ENCODE measurements at places on chromosomes 11 and 22.

- no peak for DNase-seq
Measured at GRCh38 chr11:45022294-45023064, 71.8 kb upstream of the TP53I11 start.

GRCh38 chr22:39703928-39704639, 133.5 kb downstream of the CACNA1I start:
- DNase-seq = no peak

DNA sequence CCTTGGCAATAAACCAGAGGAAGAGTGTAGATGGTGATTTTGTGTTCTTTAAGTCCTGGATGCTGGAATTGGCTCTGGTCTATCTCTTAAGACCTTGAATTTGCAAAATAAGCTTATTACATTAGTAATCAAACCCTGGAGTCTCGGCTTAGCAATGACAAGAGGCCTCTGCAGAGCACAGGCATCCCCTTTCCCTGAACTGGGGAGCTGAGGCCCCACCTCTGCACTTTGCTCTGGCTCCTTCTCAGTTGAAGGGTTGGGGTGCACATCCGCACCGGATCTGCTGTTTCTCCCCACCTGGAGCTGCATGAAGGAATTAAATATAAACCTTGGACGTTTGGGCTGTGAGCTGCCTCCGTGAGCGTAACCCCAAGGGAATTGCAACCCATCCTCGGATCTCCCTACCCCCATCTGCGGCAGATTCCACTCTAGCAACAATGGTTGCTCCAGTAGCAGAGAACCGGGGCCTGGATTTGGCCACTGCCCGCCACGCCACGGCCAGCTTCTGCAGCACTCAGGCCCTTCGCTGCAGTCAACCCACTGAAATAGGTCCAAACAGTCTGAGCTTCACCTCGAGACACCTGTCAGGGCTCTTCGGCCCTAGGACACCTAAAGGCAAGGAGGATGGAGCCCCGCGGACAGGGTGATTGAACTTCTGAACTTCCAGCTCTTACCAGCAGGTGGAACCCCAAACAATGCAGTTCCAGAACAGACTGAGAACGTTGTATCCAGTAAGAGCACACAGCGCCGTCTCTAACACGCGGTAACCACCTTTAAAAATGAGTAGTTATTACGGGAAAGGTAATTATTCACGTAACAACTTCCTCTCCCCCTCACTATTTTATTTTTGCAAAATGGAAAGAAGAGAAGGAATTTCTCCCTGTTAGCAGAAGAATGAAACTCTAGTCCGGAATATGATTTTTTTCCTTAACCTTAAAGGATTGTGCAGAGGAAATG, 54.8 kb upstream of the CAPRIN1 start:
- DNase-seq = peak; percentile 79

DNA sequence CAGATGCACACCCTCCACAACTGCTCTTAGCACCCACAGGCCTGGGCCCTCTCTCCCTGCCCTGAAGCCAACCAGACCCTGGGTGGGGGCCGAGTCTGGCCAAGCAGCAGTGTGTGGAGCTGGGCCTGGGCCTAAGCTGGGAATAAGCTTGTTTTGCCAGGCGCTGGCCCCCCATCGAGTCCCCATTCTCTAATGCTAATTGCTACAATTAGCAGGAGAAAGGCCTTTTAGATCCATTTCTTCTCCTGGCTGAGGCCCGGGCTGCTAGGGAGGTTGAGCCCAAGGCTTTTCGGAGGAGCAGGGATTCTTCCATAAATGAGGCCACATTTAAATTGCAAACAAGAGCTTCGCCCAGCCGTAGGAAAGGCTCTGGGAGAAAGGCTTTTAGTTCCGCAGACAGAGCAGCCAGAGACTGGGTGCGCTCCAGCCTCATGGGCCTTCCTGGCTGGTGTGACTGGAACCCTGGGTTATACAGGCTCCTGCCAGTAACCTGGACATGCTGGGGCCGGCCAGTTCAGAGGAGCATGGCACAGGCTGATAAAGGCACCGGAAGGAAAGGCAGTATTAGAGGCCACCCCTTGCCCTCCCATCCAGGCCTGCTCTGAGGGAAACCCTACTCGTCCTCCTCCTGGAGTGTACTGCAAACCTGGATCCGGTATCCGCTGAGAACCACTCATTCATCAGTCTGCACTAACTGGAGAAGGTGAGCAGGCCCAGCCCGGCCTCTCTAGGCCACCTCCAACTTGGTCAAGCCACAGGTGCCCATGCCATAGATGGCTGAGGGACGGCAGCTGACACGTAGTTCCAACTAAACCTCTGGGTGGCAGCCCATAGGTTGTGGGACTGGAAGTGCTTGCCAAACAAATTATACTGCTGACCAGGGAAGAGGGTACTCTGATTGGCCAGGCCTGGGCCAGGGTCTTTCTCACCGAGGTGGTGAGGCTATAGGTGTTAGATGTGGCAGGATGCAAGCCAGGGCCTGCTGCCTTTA, 6.2 kb downstream of the KCNQ1OT1 start:
- no peak for DNase-seq

GRCh38 chr22:20155330-20156041, 4.6 kb upstream of the CCDC188 start:
- DNase-seq = peak; percentile 34

- no peak for DNase-seq
Measured at GRCh38 chr11:107505647-107506225, 48.1 kb upstream of the CWF19L2 start.

- DNase-seq = no peak
Measured at GRCh38 chr11:121543836-121544380, 91.1 kb upstream of the SORL1-AS1 start.

DNA sequence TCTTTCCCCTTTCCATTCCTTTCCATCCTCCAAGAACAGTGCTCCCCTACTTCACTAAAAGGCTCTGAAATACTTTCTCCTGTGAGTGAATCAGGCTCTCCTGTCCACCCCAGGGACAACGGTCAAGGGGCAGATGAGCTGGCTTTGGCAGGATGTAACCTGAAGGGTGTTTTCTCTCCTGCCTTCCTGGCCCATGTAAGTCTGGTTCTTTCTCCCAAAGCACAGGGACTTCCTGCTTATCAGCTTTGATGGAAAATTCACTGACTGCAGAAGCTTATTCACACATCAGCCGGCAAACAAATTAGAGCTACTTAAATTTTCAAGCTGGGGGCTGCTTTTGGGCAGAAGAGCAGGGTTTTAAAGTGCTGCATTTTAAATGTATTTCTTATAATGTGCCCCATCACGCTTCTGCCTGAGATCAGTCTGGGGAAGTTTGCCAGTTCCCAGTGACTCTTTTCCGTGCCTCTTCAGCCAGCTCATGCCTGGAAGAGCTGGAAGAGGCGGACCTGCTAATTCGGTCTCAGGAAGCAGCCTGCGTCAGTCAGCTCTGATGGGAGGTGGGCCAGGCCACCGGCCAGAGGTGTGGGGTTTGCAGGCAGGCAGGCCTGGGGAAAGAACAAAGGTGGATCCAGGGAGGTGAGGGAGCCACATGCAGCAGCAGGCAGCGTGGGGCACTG, 140.4 kb upstream of the TBCEL start:
- DNase-seq = no peak

DNA sequence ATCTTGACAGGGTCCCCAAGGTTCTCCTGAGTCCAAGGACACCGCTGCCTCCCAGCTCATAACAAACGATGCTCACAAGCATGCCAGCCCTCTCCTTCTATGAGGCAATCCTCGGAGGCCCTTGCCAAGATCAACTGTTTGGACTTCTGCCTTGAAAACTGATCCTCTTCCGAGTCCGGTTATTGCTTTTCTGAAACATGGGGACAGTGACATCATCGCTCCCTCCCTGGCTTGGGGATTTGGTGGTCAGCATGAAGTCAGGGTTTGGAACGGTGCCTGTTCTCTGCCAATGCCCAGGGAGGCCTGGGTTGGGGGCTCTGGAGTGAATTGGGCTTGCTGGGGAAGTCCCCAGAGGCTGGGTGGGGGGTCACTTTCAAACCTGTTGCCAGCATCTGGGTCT, 149.3 kb downstream of the FBXO7 start:
- DNase-seq = no peak

DNA sequence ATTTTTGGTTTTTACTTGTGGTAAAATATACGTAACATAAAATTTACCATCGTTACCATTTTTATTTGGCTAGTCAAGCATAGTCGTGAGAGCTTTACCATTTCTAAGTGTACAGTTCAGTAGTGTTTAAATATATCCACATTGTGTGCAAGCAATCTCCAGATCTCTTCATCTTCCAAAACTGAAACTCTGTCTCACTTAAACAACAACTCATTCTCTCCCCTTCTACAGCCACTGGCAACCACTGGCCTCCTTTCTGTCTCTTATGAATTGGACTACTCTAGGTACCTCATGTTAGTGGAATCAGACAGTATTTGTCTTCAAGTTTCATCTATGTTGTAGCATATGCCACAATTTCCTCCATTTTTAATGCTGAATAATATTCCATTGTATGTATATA, 37.4 kb downstream of the SMC1B start:
- DNase-seq = no peak

GRCh38 chr11:131796089-131796488, 425.7 kb downstream of the NTM start:
- no peak for DNase-seq

DNA sequence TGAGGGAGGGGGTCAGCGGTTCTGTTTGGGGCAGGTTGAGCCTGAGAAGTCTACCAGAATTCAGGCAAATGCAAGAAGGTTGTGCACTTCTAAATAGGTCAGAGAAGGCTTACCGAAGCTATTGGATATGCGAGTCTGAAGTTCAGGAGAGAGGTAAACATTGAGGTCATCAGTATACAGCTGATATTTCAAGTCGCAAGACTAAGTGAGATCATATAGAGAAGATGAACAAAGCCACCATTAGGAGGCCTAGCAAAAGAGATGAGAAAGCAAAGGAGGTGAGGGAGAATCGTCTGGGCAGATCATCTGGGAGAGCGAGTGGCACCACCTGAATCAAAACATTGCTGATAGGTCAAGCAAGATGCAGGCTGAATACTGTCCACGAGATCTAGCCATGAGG, 430.6 kb downstream of the BUD13 start:
- DNase-seq = no peak

DNA sequence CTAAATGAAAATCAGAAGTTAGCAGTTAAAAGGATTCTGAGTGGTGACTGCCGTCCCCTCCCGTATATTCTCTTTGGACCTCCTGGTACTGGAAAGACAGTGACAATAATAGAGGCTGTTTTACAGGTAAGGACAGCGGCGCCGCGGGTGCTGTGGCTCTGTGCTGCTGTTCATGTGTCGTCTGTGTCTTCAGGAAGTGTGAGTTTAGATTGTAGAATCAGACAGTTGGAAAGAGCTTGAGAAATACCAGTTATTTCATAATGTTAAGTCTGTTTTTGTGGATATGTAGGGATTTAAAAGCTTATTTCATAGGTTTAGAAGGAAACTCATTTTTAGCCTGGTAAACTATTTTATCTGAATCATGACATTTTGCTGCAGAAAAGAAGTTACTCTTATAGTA, 27.4 kb upstream of the PANX2 start:
- peak; percentile 27 for DNase-seq

- no peak for DNase-seq
Measured at GRCh38 chr11:104928811-104929210, 30.6 kb upstream of the CASP12 start.

GRCh38 chr11:102716527-102716926, 8.2 kb downstream of the MMP8 start:
- no peak for DNase-seq

DNA sequence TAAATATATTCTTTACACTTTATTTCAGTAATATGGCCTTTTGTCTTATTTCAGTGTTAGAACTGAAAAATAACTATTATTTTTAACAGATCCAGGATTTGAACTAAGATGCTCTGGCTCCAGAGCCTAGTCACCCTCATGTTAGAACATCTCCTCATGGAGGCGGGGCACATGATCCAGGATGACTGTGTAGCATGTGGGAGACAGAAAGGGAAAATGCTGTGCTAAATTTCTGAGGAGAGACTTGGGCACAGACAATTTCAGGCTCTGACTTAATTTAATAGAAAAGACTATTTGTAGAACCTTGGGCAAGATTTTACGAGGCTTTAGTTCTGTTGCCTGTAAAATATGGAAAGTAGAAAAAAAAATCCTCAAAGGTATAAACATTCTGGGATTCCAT, 24.1 kb downstream of the CTSC start:
- DNase-seq = peak; percentile 58

- DNase-seq = no peak
Measured at GRCh38 chr11:31259797-31260196, 109.7 kb downstream of the DCDC1 start.

GRCh38 chr11:87473174-87473573, 435.4 kb downstream of the TMEM135 start:
- no peak for DNase-seq

GRCh38 chr11:36455658-36456111, 54.4 kb downstream of the TRAF6 start:
- DNase-seq = no peak

- no peak for DNase-seq
Measured at GRCh38 chr11:120793150-120793549, 230.8 kb upstream of the TBCEL start.

GRCh38 chr11:75673977-75674582, 5.2 kb upstream of the MAP6 start:
- DNase-seq = peak; percentile 44

All from inflammatory macrophage (primary cell).